NCI-H2081 (cell line): ENCODE measurements at places on chromosomes 2 and 18.

GRCh38 chr2:174198846-174199564 lies 49.3 kb downstream of the OLA1 start:
- DNase-seq = no peak

DNA sequence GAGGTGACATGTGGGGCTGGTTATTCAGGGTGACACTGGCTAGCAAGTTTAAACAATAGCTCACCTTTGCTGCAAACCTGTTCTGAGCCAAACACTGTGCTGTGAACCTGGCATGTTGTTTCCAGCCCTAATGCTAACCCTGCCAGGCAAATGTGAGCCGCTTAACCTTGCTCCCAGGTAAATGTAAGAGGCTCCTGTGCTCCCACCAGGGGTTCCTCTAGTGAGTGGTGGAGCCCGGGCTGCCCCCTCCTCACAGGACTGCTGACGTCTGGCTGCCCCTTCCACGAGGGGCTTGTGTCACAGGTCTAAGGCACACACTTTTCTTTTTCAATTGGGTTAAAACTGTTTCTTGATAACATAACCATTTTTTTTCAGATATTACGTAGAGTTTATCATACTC lies 223.7 kb downstream of the DCDC2C start:
- DNase-seq = no peak

DNA sequence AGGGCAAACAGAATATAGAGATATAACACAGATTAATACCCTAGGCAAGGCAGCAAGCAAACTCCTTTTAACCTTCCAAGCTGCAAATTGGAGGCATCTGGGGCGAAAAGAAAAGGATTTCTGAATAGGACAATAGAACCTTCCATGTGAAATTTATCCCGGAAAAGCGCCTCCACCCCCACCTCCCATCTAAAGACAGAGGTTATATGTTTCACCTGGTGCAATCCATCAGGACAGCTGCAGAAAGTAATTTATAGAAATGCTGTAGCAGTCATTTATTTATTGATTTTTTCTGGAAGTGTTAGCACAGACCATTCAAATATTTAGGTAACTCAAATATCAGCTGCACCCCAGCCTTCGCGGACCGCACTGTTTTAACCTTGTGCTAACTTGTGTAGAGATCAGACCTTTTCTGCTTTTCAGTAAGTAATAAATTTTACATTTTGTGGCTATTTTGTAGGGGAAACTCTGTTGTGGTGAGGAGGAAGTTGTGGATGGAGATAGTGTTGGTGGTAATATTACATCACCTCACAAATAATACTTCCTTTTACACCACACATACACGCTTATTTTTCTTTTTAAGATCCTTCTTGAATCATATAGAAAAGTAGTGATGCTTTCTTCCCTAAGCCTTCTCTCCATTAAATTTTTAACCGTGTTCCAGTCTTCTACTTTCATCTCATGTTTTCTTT lies 919.3 kb upstream of the CDH2 start:
- DNase-seq = no peak

GRCh38 chr2:109560265-109560664 lies 53.5 kb downstream of the SEPTIN10 start:
- no peak for DNase-seq

DNA sequence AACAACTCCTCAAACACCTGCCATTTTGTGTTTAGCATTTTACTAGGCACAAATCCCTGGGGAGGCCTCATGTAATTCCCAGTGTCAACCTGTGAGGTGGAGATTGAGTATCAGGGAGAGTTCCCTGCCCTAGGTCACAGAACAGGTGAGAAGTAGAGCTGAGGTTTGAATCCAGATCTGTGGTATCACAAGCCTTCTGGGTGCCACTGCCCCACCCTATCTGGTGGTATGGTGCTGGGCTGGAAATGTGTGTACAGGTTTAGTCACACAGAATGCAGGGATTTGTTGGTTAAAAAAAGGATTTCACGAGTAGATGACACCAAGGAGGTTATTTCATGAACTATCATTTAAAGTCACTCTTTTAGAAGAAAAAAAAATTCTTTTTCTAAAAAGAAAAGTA lies 35.7 kb upstream of the PKDCC start:
- no peak for DNase-seq

GRCh38 chr18:10973567-10974203 lies 175.7 kb downstream of the PIEZO2 start:
- no peak for DNase-seq

GRCh38 chr2:37873229-37873628 lies 51.9 kb upstream of the RMDN2 start:
- peak; percentile 14 for DNase-seq

DNA sequence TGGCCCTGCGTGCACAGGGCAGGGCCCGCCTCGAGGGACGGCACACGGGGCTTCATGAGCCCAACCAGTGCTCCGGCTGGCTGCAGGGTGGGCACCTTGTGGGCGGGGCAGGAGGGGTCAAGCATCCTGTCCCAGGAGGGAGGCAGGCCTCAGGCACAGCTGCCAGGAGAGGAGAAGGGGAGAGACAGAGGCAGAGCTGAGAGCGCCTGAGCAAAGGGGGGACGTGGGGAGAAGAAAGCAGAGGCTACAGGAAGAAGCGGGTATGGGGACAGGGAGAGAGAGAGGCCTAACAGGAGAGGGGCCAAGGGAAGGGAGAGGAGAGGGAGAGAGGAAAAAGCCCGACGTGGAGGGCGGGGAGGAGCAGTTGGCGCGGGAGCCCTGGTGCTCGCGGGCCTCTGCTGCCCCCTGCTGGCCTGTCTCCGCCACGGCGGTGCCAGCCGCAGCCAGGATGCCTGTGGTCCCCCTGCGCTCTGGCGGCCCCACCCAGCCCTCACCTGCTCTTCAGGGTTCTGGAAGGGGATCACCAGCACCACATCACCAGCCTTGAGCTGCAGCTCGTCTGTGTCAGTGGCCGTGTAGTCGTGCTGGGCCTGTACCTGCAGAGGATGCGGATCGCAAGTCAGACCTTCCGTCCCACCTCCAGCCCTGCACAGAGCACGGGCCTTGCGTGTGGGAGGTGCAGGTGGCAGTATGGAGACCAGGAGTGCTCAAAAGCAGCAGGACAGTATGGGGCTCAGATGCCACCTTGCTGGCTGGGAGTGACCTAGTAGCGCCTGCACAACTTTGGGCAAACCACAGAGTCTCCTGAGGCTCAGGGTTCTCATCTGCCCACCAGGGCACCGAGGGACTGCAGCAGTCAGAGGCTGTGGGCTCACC lies 56.8 kb downstream of the BIN1 start:
- DNase-seq = peak; percentile 51

GRCh38 chr2:239163688-239164334 lies 237.0 kb downstream of the HDAC4 start:
- no peak for DNase-seq

GRCh38 chr2:161421686-161422085 lies 5.6 kb downstream of the TBR1 start:
- DNase-seq = no peak

DNA sequence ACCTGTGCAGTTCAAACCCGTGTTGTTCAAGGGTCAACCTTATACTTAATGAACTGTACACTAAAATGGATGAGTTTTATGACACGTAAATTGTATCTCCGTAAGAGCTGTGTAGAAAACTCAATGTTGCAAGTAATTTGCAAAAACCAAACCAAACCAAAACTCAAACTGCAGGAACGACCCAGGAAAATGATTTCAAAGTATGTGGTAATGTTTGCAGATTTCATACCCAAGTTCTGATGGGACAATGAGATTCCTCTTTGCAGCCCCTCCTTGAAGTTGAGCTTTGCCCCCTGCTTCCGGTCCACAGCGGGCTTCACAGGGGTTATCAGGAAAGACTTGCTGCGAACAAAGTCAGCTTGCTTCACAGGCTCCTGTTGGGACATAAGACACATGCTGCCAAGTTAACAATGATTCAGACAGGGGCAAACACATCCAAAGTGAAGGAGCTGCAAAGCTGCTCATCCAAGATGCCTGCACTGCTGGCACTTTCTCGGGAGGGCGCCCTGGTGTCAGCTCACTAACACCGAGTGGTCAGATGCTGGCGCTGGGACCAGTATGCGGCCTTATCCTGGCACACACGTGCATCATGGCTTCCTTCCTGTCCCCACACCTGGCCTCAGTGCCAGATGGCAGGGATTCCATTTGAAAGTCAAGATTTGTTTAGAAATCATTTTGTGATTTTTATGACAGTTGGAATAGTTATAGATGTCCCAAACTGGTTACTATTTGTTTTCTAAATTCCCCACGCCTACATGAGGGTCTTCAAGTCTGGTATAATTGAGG lies 65.2 kb upstream of the MGAT4A start:
- no peak for DNase-seq

- no peak for DNase-seq
These were observed 59.5 kb upstream of the LYPD1 start for GRCh38 chr2:132729522-132729921.

- DNase-seq = no peak
These were observed 71.7 kb upstream of the RBMS1 start for GRCh38 chr2:160565099-160565845.

DNA sequence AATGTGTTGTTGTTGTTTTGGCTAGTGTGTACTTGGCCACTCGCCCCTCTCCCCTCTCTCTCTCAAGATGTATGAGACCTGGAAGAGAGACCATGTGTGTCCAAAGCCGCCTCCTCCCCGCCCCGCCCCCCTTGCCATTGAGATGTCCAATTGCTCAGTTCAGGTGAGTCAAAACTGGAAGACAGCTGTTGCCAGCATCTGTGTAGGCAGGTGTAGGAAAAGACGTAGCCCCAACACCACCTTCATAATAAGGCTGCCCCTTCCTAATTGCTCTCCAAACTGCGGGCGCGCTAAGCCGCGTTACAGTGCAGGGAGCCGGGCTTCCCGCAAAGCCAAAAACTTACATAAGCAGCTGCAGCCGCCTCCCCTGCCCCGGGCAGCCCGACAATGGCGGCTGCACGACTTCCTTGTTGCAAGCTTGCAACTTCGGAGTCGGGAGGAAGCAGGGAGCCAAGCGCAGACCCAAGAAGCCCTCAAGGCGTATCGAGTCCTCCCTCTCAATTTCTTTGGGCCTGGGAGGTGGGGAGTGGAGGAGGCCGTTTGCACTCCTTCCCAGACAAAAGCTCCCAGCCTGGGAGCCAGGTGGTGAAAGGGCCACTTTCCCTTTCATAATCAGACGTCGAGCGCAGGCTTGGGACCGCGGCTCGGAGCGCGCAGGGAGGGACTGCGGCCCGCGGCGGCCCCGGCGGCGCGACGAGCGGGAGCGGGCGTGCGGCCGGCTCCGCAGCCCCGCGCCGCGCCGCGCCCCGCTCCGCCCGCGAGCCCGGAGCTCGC lies 882 bp downstream of the ZBTB14 start:
- peak; percentile 41 for DNase-seq

DNA sequence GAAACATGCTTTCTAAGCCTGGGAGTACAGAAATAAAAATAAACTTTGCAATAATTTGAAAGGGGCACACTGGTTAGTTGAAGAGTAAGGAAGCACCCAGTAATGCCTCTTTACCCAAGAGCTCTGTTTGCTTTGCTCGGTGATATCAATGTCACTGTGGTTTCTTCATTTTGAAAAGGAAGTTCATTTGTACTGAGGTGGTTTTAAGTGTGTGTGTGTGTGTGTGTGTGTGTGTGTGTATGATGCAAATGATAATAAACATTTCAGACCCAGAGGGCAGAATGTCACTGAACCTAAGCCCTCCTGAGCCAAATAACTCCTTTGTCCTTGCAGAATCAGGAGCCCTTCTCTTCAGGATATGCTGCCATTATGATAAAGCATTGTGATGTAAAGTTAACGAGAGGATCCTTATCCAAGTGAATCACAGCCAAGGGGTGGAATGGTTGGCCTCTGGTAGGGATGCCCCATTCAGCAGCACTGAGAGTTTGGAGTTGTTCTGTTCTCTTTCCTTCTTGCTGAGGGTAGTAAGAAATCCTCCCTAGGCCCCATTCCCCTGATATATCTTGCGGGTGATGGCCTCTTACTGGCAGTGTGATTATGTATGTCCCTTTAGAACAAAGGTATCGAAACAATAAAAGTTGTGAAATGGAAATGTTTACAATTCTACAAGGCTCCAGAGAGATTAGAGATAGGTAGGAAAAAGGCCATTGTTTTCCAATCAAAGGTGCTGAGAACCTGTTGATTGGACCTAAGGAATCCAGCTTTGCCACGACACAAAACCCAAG lies 7.6 kb downstream of the ITGA6 start:
- DNase-seq = no peak

DNA sequence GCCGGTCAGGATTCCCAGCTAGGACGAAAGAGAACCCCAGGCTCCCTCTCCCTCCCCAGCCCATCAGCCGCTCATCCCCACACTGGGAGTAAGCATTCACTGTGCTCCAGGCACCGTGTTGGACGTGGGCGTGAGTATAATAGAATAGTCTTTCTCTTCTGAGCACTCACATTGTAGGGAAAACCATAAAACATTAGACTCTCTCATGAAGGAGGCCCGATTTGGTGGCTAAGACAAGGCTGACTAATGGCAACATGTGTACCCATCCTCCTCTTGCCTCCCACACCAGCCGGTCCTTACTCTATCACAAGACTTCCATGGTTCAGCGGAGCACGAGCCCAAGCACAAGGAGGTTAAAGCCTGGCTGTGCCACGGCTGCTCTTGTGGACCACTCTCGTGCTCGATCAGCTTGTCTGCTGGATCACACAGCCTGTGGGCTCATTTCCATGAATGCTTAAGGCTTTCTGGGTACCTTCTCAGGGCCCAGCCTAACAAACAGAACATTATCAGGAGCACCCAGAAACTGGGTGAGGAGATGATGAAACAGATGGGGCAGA lies 540.9 kb upstream of the RAB6C start:
- no peak for DNase-seq

GRCh38 chr2:163319006-163319405 lies 416.8 kb downstream of the FIGN start:
- DNase-seq = no peak

GRCh38 chr2:75098856-75099255 lies 100.5 kb downstream of the TACR1 start:
- DNase-seq = peak; percentile 14

GRCh38 chr18:61833387-61833786 lies 59.4 kb downstream of the RNF152 start:
- DNase-seq = no peak

DNA sequence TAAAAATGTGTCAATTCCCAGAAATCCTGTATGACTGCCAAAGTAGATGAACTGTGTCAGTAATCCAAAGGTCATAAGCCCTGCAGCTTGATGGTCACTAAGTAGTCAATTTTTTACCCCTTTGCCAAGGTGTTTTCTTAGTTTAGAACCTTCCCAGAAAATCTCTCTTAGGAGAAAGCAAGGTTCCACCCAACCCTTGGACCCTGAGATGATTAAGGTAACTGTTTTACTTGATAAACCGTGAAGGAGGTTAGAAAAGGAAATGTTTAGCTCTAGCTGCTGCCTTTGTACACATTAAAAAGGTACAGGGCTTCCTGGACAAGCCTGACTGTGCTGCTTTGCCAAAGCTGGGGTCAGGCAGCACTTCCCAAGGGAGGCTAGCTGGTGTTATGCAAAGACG lies 24.4 kb upstream of the LRP2 start:
- DNase-seq = no peak
